Right renal cortex interstitium (tissue), 3 donors: ENCODE measurements at places on chromosomes 13 and 19. TPM values are rescaled to one million over a fixed set of nuclear protein-coding genes. Genes with fewer than 3 reads are reported as not detected.
A peak's percentile ranks its signal among the peaks of the same experiment; 100 is the strongest.

LAIR2 gene
- 0.27 TPM for polyA plus RNA-seq

IZUMO2 gene
- polyA plus RNA-seq: not detected

CCDC194 gene
- 0.59 TPM for polyA plus RNA-seq

TMEM255B gene
- polyA plus RNA-seq: 4.8 TPM

DNA sequence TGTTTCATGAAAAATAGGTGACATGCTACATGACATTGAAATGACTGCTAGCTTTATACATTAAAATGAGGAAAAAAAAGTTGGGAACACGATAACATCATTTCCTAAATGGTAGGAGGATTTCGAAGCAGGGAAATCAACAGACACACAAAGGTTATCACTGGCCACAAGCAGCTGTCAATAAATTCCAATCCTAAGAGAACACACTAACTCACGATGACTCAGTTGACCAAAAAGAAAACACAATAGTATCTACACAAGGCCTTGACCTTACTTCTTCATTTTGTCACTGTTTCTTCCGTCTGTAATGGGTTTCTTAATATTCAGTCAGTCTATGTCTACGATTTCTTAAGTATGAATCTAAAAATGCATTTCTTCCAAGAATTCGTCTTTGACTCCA, 36.5 kb downstream of the STARD13 start:
- DNase-seq: no peak

GRCh38 chr13:59774491-59774971, 389.2 kb downstream of the DIAPH3 start:
- DNase-seq: no peak

- DNase-seq: no peak
Measured at GRCh38 chr13:97030705-97031452, 36.6 kb upstream of the OXGR1 start.

- no peak for DNase-seq
Measured at GRCh38 chr13:44159633-44160279, 213.9 kb upstream of the SERP2 start.

GRCh38 chr19:28990522-28990921, 222.4 kb downstream of the UQCRFS1 start:
- no peak for DNase-seq

DNA sequence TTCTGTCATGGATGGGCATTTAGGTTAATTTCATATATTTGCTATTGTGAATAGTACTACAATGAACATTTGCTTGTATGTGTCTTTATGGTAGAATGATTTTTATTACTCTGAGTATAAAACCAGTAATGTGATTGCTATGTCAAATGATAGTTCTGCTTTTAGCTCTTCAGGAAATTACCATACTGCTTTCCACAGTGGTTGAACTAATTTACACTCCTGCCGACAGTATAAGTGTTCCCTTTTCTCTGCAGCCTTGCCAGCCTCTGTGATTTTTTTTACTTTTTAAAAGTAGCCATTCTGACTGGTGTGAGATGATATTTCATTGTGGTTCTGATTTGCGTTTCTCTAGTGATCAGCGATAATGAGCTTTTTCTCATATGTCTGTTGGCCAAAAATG, 6.5 kb downstream of the SIGLEC7 start:
- DNase-seq: no peak

- no peak for DNase-seq
Measured at GRCh38 chr13:33911521-33911920, 93.6 kb downstream of the RFC3 start.

DNA sequence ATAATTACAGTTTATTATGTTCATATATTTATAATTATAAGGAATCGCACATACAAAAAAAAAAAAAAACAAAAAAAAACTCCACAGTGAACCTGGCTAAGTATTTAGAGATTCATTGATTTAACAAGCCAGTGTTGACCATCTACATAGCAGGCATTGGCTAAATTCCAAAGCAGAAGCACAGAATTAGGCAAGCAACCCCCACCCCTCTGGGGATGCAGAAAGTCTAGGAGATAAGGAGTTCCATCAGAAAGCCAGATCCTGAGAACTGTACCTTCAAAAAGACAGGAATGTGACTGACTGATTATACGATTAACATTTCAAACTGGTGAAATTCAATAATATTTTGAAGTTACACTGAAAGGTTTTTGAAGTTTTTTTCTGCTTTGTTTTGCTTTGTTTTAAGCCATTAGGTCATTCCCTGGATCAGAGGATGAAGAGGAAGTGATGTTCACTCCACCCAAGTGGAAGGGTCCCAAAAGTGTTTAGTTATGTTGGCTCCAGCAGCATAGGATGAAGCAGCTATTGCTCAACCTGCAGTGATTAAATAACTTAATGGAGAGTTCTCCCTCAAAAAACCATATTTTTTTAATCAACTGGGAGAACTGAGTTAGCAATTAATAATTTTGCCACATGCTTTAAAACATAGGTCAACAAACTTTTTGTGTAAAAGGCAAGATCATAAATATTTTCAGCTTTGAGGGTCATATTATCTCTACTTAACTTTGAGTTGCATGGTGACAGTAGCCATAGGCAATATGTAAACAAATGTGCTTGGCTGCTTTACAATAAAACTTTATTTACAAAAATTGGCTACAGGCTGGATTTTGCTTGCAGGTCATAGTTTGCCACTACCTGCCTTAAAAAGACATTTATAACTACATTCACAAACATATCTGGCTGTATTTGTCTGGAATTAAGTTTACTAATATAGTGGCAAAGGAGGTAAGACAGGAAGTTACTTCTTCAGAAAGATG, 49.6 kb downstream of the DOCK9 start:
- DNase-seq: no peak

GRCh38 chr13:110211046-110211445, 95.9 kb downstream of the COL4A1 start:
- DNase-seq: no peak

DNA sequence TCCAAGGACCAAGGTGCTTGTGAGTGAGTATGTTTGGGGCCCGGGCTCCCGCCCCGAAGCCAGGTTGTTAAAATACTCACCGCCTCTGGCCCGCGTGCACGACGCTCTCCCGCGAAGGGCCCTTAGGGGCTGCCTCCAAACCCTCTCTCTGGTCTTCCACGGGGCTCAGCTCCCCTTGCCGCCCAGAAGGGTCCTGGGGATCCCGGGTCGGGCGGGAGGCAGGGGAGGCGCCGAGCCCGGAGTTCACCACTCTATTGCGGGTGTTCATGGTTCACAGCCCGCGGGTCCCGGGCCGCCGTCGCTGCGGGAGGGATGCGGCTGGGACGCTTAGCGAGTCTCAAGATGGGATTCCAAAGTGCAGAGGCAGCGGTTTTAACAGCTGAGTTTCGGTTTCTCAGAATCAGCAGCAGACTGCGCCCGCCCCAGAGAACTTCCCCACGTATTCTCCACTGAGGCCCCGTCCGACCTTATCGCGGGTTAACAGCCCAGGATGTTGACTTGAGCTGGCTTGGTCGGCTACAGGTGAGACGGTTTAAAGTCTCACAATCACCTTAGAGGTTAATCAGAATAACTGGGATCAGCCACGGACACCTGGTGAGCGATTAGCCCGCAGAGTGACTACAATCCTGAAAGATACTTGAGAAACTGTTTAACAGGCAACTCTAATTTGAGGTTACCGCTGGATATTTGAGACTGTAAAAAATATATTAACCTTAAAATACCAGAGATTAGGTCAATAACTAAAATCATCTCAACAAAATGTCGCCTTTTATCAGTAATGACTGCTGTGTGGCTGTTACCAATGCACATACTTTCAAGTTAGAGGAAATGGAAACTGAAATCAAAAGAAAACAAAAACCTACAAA, at the start of gene EPSTI1:
EPSTI1 (minus strand) TSS at position 344 of the 866 bp plus-strand sequence; CDS start at position 268, 76 bp downstream.
- peak; percentile 57 for DNase-seq

DNA sequence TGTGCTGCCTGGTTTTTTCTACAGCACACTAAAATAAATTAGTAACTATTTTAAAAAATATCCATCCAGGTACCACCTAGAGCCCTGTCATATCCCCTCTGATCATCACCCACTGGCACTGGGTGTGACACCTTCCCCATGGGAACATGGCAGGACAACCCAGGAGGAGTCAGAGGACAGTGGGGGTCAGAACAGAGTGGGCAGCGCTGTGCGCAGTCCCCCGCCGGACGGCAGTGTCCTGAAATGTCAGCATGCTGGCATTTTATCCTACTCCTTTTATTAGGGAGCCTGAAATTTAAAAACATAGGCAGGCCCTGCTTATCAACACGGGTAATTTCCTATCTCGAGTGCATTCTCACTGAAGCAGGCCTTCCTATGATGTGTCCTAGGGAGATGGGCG, 42.1 kb upstream of the GAS6 start:
- DNase-seq: no peak

- DNase-seq: no peak
Measured at GRCh38 chr13:21905486-21905885, 234.6 kb downstream of the FGF9 start.

- DNase-seq: no peak
Measured at GRCh38 chr19:6227936-6228325, 51.8 kb downstream of the MLLT1 start.

- peak; percentile 76 for DNase-seq
Measured at GRCh38 chr13:42110410-42111155, 62.1 kb downstream of the DGKH start.

DNA sequence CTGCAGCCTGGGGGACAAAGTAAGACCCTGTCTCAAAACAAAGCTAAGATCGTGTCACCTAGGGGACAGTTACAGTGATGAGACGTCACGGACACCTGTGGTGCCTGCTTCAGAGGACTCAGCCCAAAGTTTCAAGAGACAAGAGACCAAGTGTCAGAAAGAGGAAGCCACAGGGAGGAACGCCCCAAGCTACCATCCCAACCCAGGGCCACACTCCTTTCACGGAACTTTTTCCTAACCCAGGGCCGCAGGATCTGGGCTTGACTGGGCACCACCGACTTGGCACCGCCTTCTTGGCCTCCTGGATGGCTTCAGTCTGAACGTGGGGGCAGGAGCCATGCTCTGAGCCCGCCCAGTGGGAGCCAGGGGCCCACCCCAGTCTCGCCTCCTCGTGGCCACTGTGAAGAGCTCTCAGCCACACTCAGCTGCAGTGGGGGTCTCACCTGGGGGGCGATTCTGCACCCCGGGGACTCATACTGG, 8.5 kb downstream of the MOB3A start:
- no peak for DNase-seq

- no peak for DNase-seq
Measured at GRCh38 chr19:46984077-46985010, 35.3 kb upstream of the NPAS1 start.

DNA sequence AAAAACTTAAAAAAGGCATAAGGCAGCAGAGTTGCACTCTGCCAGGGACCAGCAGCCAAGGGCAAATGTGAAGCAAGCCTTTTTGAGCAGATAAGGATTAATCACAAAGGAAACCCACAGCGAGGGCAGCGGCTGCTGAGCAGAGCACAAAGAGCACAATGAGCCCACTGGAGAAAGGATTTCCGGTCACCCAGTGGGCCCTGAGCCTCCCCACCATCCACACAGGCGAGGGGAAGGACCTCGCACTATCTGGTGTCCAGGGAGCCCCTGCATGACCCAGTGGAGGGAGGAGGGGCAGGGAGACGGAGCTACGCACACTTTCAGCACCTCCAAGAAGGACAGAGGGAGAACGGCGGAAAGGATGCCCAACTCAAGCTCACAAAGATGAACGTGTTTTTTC, 40.0 kb downstream of the COL4A1 start:
- no peak for DNase-seq
